ENCODE measurements at places on chromosomes 6 and 20.
A peak's percentile ranks its signal among the peaks of the same experiment; 100 is the strongest.

- no peak for DNase-seq
These were observed 845 bp upstream of the DST start for GRCh38 chr6:56643379-56644089.

GRCh38 chr6:139587469-139587868 lies 213.0 kb upstream of the CITED2 start:
- DNase-seq: no peak

DNA sequence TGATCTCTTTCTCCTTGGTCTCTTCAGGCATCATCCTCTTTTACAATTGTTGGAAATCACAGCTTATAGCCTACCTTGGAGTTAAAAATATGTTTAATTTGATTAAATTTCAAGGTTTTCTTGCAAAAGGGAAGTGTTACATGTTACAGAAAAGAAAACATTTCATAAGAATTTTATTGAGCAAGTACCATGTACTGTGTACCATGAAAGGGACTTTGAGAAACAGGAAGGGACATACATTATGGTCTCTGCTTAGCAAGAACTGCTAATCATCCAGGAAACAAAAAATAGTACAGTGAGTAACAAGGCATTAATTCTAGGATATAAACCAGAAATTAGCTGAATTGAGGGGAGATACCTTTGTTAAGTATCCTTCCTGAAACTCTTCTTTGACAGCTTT lies 145.3 kb upstream of the SPACA1 start:
- DNase-seq: no peak

DNA sequence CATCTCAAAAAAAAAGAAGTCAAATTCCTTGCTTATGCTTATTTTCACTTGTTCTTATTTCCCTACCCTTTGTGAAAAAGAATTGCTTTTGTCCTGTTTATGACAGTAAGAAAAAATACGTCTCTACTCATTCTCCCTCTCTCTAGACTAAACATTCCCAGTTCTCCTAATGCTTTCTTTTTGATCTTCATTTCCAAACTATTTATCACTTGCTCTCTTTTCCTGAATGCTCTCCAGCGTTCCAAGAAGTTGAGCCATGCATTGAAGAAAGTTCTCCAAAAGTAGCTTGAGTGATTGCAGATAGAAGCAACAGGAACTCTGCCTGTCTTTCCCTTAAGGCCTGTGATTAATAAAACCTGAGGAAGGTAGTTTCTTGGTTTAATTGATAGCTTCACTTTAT lies 53.1 kb upstream of the TMEM170B start:
- DNase-seq: no peak

DNA sequence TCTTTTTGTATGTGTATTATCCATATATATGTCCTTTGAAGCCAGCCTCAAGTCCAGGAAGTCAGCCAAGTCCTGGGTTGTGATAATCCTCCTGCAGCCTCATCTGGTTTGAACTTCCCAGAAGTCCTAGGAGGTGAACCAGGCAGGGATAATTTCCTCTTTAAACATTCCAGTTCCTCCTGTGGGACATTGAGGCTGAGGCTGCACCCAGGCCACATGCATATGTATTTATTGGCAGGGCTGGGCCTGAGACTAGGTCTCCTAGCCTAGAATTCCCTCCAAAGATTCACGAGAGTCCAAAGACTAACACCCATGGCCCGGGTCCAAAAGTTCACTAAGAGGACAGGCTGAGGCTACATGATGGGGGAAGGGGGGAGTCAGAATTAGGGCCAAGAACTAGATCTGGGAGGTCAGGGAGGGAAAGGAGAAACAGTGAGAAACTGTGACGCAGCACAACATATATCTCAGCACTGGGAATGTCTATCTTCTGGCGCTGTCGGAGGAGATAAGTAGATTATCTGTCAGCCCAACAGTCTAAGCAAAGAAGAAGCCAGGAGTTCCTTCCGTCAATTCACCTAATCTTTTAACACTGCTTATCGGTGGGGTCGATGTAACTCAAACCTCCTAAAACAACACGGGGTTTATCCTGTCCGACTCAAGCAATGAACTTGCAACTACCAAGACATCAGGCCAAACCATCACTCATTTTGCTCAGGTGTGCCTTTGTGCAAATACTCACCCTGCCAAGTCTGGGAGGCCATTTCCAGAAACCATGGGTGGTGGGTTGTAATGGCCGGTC lies 43.3 kb downstream of the SNX5 start:
- no peak for DNase-seq

GRCh38 chr6:135814043-135814442 lies 37.5 kb upstream of the PDE7B start:
- DNase-seq: no peak

GRCh38 chr6:134882426-134883038 lies 67.4 kb downstream of the ALDH8A1 start:
- peak; percentile 35 for DNase-seq

DNA sequence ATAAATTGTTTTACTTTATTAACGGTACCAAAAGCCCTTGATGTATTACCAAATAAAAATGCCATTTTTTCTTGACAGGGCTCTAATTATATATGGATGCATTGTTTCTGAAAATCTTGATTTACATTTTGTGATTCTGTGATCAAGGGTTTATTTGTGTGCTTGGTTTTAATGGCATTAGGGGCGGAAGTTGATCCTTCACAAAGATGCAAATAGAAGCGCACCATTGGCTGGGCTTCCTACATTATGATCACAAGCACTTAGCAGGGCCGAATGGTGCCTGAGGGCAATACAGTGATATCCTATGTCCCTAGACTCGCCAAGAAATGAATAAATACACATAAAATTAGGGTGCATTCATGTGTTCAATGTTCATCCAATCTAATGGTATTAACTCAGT lies 172.9 kb upstream of the UST start:
- no peak for DNase-seq

DNA sequence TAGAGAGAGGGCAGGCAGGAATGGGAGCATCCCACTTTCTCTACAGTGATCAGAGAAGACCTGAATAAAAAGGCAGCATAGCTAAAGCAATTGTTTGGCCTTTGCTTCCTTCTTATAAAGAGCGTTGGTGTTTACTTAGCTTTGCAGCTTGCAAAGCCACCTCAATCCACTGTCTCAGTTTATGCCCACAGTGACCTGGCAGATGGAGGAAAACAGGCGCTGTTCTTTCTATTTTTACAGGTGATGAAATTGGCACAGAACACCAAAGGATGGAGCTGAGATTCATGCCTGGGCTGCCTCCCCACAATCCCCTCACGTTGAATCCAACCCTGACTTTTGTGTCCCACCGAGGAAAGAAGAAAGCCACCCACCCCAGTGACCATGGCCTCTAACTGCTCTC lies 130.5 kb downstream of the TTLL2 start:
- DNase-seq: no peak

- no peak for DNase-seq
These were observed 15.0 kb downstream of the COL9A3 start for GRCh38 chr20:62831854-62832211.

DNA sequence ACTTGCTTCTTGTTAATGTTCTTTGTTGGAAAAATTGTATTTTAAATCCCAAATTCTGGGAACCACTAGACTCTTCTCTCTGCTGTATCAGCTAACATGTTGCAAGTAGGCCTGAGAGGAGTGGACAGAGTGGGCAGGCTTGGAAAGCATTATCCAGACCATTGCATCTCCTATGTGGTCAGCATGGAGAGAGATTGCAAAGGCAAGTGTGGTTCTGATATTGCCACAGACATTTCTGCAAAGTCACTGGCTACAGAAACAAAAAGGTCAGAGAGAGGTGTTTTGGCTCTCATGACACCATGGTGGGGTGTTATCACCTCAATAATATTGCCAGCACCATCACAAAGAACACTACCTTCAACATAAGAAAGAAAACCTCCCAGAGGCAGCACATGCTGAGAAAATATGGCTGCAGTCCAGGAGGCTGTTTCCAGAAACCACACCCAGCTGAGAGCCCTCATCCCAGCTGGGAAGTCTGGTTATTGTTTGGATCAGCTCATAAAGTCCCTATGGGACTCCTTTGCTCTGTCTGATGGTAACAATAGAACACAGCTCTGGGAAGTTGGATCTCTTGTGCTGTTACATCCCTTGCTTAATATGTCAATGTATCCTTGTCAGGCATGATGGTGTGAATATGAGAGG lies 78.2 kb upstream of the TBX18 start:
- DNase-seq: no peak

DNA sequence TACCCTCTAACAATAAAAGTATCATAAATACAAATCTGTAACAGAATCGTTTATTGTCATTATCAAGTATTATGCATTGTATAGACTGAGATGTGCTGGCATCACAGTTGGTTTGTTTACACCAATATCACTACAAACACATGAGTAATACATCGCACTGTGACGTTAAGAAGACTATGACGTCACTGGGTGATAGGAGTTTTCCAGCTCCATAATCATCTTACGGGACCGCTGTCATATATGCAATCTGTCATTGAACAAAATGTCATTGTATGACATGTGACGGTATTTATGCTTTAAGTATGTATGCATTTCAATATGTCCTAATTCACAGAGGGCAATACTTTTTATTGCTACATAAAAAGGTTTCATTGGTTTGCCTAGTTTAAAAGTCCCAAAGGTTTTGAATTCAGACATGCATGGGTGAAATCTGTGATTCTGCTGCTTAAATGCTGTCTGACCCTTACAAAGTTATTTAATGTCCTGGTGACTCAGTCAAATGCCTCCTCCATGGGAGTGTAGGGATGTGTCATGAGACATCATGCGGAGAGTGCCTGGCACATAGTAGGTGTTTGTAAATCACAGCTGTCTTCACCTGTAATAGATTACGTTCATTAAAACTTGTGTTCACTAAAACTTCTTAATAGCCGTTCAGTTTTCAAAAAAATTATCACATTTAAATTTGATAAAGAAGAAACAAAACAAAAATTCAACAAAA lies 160.7 kb upstream of the PDE10A start:
- DNase-seq: no peak

- DNase-seq: no peak
These were observed 118.2 kb downstream of the PTCHD4 start for GRCh38 chr6:47992809-47993208.

GRCh38 chr6:166203003-166203640 lies 35.5 kb upstream of the TBXT start:
- DNase-seq: no peak

DNA sequence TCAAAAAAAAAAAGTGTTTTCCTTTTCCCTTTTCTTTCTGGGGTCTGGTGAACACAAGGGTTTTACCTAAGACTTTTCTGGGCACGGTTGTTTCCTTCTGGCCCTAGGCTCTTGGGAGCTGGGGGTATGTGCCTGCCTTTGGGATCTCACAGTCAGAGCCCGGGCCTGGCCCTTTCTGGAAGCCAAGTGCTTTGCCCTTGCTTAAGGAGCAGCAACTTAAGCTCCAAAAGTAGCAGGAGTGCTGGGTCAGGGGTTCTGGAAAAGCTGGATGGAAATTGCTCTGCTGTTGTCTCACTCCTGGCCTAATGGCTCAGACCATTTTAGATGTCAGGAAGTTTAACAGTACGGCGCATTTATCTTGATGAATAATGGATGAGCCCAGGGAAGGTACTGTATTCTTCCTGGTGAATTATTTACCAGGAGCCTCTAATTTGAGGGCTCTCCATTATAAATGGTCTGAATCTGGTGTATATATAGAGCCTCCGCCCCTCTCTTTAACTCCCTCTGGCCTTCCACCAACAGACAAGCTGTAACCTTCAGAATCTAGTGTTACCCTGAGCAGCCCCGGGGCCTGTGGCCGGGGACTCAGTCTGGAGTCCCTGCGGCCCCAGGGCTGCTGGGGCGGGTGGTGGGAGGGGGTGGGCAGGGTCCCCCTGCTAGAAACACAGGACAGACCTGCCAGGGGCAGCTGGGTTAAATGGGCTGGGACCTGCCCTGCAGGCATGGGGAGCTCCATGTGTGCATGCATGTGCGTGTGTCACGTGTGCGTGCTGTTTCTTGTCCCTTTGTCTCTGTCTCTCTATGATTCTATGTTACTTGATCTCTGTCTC lies 37.5 kb downstream of the PTK7 start:
- DNase-seq: no peak

- no peak for DNase-seq
These were observed 5.7 kb downstream of the ARHGAP40 start for GRCh38 chr20:38607351-38607750.

DNA sequence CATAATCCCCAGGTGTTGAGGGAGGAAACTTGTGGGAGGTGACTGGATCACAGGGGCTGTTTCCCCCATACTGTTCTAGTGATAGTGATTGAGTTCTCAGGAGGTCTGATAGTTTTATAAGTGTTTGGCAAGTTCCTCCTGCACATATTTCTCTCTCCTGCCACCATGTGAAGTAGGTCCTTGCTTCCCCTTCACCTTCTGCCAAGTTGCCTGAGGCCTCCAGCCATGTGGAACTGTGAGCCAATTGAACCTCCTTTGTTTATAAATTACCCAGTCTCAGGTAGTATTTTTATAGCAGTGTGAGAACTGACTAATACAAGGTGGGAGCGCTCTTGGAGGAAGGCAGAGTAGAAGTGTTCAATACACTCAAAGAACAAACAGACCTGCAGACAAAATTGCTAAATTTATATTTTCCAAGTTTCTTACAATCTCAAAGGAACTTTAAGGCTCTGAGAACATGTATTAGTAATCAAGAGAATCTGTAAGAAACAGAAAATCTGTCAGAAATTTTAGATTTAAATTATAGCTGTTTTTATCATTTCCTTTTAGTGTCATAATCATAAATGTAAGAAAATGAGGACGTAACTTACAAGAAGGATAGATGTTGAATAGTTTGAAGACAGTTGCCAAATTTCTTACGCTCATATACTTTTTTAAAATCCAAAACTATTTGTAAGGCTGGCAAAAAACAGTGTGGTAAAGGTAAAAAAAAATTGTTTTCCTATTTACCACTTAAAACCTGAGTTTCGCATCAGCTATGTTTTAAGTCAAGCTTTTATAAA lies 77.7 kb downstream of the ASCC3 start:
- DNase-seq: no peak

DNA sequence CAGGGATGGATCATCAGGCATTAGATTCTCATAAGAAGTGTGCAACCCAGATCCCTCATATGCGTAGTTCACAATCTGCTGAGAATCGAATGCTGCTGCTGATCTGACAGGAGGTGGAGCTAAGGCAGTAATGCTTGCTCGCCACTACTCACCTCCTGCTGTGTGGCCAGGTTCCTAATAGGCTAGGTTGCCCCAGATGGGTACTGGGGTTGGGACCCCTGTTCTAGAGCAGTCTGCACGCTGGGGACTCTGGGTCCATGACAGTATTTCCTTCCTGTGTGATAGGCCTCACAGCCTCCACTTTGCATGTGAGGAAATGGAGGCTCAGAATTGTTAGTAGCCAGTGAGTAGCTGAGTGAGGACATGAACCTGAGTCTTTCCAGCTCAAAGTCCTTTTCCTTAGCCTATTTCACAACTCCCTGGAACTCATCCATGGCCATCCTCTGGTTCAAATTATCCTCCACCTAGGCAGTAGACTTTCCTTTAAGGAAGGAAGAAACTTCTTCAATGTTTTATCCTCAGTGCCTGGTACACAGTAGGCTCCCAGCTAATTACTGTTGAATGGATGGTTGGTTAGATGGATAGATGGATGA lies 117.2 kb downstream of the SYCP2 start:
- DNase-seq: no peak

DNA sequence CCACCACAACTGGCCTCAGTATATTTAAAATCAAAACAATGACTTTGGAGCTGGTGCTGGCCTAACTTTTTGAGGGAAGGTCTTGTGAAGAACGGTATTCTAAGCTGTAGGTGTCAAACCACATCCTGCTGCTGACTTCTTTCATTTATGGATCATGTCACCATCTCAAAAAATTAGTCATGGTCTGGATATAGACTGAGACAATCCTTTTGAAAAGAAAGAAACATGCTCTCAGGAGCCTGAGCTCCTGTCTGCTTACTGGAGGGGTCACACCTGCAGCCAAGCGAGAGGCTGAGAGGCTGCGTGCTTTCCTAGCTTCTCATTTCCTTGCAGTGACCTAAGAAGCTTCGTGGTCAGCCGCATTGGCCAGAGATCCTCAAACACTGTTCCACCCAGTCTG lies 55.2 kb downstream of the TIAM2 start:
- no peak for DNase-seq

All from activated T-helper 1 cell treated with anti-CD3 and anti-CD28 coated beads, Interleukin-2, amount 50 U/mL, for 16 hours (primary cell).